Fibroblast of the conjunctiva (primary cell): ENCODE measurements at places on chromosomes 13 and 19.

DNA sequence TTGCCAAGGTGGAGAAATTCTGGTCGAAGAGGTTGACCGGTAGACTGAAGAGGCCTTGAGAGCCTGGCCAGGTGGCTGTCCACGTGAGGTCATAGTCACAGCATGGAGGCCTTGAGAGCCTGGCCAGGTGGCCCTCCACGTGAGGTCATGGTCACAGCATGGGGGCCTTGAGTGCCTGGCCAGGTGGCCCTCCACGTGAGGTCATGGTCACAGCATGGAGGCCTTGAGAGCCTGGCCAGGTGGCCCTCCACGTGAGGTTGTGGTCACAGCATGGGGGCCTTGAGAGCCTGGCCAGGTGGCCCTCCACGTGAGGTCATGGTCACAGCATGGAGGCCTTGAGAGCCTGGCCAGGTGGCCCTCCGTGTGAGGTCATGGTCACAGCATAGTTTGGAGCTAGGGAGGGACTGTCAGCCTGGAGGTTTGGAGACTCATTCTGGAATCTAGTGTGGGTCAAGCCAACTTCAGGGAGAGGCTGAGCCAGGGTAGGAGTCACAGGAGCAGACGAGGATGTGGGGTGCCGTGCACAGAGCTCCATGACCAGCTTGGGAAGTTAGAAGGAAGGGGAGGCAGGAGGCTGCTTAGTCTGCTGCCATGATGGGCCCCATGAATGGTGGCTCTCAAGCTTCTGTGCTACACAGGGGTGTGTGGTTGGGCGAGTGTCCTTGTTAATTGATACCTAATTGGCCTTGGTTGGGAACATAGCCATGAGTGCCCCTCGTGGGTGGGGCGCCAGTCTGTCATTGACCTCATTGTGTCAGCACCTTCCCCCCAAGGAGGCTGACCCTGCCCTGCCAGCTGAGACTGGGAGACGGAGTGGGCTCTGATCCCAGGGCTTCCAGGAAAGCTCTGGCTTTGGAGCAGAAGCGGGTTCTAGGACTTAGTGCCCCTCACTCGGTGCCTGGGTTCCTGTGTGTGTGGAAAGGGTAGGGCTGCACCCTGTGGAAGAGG lies 4.0 kb downstream of the LENG9 start:
- no peak for DNase-seq

- no peak for DNase-seq
These were observed 1661.3 kb upstream of the MIR17HG start for GRCh38 chr13:89686171-89686570.

DNA sequence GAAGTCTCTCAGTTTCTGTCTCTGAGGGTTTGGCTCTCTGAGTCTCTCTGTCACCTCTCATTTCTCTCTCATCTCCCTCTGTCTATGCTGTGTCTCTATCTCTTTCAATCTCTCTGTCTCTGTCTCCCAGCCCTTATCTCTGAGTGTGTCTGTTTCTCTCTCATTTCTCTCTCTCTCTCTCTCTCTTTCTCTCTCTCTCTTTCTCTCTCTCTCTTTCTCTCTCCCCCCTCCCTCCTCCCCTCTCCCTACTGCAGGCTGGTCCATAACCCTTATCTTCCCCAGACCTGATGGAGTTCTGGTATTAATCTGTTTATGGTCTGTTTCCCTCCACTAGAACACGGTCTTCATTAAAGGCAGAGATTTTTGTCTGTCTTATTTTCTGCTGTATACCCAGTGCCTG lies 1.3 kb upstream of the PVR start:
- DNase-seq, result no peak

GRCh38 chr13:23870356-23871140 lies 18.7 kb downstream of the MIPEP start:
- no peak for DNase-seq

DNA sequence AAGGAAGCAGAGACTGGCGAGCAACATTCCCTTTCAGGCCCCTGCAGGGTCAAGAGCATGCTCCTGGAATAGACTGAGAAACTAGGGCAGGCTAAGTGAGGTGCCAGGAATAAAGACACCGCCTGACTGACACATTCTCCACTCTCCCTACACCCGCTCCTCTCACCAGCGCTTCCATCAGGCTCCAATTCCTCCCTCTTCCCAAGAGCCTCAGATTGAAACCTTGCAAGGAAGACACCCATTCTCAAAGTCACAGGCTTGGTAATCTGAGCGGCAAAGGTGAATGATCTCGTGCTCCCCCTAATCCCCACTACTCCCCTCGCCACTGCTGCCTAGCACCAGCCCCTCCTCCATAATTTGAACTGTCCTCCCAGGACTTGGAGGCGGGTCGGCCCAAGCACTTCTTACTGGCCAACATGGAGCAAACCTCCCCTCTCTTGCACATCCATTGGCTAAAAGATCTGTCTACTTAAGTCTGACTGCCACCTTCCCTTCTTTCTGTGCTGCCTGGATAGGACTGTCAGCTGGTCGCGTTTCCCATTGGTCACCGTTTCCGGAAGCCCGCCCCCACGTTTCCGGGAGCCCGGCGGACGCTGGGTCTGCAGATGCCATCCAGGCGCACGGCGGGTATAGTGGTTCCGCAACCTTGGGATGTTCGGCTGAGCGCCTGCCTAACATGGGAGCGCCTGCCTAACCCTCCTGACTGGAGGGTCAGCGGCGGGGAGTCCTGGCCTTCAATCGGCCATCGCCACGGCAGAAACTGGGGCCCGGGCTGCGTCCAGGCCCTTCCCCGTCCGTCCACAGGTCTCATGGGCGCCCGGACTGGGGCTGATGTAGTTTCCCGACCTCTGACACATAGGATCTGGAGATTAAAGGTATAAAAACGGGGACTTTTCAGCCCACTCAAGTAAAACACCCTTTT lies 33.6 kb downstream of the ZNF383 start:
- DNase-seq, result peak; percentile 99
